ENCODE measurements at places on chromosomes 5 and 9.
A peak's percentile ranks its signal among the peaks of the same experiment; 100 is the strongest.

DNA sequence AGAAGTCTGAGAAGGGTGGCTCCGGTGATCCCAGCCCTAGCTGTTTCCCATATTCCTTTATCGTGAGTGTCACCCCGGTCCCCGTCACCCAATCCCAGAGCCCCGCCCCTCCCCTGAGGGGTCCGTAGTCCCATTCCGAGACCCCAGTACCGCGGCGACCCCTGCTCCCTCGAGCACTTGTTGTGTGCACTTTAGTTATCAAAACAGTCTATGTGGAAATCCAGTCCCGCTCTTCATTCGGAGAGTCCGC, 223 bp downstream of the LRSAM1 start:
- no peak for DNase-seq

DNA sequence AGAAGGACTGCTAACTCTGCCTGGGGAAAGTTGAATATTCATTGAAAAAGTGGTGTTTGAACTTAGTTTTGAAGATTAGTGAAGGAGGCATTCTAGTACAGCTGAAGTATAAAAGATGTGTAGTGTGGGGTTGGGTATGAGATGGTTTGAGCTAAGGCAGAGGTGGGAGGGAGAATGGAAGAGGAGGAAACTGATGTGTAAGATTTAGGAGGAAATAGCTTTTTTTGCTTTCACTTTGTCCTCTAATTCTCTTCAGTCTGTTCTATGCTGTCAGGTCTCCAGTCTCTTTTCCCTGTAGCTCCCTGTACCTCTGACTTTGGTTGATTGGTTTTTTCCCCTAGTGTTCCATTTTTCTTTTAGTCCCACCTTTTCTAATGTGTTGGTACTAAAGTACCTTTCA, 9.0 kb downstream of the CREBRF start:
- no peak for DNase-seq

DNA sequence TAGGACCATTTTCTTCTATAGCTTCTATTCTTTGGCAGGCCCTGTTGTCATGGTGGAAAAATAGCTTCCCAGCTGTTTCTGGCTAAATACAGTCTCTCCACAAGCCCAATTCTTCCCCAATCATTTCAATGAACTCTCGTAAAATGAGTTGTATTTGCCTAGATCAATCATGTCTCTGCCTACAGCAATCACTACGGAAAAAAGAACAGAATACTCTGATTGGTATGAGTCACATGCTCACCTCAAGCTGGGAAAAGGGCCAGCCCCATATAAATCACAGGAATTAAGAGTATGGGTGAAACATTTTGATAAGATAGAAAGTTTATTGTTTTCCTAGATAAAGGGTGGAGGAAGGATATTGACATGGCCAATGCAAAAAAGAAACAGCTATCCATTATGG, 711.4 kb downstream of the EFNA5 start:
- DNase-seq: no peak

- DNase-seq: no peak
These were observed 19.5 kb downstream of the THBS4 start for GRCh38 chr5:80054682-80055081.

GRCh38 chr5:179409806-179410205, 64.5 kb upstream of the ADAMTS2 start:
- no peak for DNase-seq

DNA sequence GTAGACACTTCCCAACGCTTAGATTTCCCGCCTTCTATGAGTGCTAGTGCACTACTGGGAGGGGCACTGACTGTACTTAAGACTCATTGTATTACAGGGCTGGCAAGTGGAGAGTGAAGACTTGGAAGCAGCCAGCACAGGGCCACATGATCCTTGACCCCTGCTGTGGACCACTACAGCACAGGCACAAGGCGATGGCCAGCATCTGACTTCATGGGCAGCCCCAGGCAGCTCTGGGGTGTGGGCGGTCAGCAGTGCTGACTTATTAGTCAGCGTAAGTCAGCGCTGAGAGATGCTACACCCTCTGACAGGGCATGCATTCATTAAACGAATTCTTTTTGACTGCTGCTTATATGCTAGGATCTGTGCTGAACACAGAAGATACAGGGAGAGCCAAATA, 9.3 kb downstream of the SLC46A2 start:
- DNase-seq: no peak

DNA sequence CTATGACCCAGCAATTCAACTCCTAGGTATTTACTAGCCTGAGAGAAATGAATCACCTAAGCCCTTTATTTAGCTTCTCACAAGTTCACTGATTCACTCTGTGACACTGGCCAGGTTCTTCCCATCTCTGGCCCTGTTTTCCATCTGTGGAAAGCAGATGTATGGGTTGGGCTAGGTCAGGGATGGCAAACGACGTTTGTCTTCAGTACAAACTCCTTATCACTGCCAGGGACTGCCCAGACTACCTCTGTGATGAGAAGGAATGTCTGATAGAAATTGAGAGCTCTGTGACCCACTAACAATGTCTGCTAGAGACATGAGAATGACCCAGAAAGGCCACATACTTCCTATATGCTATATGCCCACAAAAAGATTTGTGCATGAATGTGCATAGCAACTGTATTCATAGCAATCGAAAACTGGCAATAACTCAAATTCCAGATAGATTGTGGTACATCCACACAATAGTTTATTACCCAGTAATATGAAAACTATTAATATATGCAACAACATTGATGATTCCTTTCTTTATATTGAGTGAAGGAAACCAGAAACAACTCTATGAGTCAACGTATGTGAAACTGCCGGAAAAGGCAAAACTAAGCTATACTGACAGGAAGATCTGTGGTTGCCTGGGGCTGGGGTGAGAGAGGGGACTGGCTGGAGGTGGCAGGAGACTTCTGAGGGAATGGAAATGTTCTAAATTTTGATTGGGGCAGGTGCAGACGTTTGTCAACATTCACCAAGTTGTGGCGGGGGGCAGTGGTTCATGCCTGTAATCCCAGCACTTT, 32.0 kb upstream of the ADAM19 start:
- no peak for DNase-seq

GRCh38 chr9:34291423-34291822, 37.6 kb downstream of the KIF24 start:
- DNase-seq: no peak

GRCh38 chr9:113593682-113594281, 130.3 kb downstream of the RGS3 start:
- DNase-seq: peak; percentile 97

DNA sequence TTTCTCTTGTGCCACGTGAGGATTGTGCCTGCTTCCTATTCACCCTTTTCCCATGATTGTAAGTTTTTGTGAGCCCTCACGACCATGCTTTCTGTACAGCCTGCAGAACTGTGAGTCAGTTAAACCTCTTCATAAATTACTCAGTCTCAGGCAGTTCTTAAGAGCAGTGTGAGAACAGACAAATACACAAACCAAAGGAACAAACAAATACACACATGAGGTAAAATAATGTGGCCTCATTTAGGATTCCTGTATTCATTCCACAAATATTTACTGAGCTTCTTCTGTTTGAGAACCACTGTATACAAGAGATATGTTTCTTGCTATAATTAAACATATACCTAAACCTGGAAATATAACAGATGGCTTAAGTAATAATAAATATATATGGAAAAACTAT, 760.3 kb downstream of the CDH9 start:
- no peak for DNase-seq

- DNase-seq: no peak
These were observed 110.5 kb downstream of the SNX18 start for GRCh38 chr5:54628050-54628449.

GRCh38 chr9:86722706-86723075, 224.6 kb downstream of the GAS1 start:
- no peak for DNase-seq

- DNase-seq: no peak
These were observed 99.8 kb downstream of the TENT4A start for GRCh38 chr5:6812800-6813731.

- DNase-seq: no peak
These were observed 20.9 kb upstream of the SPARC start for GRCh38 chr5:151707567-151707966.

- DNase-seq: peak; percentile 98
These were observed at the start of the genes ABHD17B and C9orf85 for GRCh38 chr9:71911061-71911907. Gene ABHD17B (minus strand): TSS chr9:71911193. CDS start chr9:71875080, 36,113 bp downstream. Gene C9orf85 (plus strand): TSS chr9:71911639. CDS start chr9:71911735, 96 bp downstream.

DNA sequence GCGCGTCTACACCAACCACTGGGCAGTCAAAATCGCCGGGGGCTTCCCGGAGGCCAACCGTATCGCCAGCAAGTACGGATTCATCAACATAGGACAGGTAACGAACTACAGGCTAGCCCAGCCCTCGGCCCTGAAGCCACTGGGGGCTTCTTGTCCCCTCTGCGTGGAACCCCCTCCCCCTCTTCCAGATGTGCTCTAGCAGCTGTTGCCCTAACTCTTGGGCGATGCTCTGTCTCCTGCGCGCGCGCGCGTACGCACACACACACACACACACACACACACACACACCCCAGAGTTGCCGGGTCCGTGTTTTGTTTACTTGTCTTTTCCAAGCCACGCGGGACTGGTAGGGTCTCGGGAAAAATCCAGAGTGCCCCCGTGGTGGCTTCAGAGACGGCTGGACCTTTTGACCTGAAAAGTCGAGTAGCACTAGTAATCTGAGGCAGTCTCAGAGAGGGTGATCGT, 836 bp downstream of the PCSK5 start:
- DNase-seq: no peak

GRCh38 chr9:123511326-123512277, 155.6 kb downstream of the CRB2 start:
- DNase-seq: no peak

- DNase-seq: no peak
These were observed 19.4 kb downstream of the ABO start for GRCh38 chr9:133255371-133256135.

DNA sequence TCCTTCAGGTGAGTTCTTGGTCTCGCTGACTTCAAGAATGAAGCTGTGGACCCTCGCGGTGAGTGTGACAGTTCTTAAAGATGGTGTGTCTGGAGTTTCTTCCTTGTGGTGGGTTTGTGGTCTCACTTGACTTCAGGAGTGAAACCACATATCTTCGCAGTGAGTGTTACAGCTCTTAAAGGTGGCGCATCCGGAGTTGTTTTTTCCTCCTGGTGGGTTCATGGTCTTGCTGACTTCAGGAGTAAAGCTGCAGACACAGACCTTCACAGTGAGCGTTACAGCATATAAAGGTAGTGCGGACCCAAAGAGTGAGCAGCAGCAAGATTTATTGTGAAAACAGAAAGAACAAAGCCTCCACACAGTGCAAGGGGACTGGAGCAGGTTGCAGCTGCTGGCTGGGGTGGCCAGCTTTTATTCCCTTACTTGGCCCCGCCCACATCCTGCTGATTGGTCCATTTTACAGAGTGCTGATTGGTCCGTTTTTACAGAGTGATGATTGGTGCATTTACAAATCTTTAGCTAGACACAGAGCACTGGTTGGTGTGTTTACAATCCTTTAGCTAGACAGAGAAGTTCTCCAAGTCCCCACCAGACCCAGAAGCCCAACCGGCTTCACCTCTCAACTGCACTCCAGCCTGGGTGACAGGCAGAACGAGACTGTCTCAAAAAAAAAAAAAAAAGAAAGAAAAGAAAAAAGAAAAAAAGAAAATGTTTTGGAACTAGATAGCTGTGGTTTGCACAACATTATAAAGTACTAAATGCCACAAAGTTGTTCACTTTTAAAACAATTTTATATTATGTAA, 9.1 kb upstream of the ERMP1 start:
- DNase-seq: no peak

DNA sequence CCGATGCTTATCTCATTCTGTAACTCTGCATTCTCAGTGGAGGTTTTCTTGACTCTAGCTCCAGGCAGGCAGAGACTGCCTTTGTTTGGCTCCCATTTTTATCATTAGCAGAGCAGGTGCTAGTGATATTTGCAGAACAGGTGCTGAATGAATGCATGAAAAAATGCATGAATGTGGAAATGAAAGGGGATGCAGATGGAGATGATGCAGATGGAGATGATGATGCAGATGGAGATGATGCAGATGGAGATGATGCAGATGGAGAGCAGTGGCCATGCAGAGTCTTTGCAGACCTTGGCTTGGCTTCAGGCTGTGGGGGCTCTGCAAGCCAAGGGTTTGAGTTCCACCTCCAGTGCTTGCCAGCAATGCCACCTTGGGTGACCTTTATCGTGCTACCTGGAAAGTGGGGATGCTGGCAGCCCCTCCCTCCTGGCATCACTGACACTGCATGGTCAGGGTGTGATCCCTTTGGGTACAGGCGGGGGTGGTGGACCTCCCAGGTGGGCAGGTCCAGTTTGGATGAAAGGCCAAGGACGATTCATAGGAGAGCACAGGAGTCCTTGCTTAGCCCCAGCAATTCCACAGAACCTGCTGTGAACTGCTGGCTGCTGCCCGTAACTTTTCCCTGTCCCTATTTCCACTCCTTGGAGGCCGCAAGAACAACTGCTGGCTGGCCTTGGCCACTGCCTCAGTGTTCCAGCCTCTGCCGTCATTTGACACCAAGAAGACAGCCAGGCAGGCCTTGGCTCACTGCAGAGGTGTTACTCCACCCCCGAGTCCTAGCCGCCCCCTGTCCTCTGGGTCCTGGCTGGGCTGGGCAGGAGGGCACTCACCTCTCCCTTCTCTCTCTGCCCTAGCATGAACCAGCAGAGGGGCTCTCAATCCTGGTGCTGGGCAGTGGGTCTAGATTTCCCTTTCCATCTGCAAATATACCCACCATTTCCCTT, 33.0 kb downstream of the ERGIC1 start:
- peak; percentile 64 for DNase-seq

- no peak for DNase-seq
These were observed 33.4 kb upstream of the NR3C1 start for GRCh38 chr5:143436871-143437270.

- DNase-seq: no peak
These were observed 69.8 kb downstream of the ESM1 start for GRCh38 chr5:54915466-54916027.

- DNase-seq: no peak
These were observed 50.7 kb downstream of the CFAP95 start for GRCh38 chr9:69871118-69871834.

DNA sequence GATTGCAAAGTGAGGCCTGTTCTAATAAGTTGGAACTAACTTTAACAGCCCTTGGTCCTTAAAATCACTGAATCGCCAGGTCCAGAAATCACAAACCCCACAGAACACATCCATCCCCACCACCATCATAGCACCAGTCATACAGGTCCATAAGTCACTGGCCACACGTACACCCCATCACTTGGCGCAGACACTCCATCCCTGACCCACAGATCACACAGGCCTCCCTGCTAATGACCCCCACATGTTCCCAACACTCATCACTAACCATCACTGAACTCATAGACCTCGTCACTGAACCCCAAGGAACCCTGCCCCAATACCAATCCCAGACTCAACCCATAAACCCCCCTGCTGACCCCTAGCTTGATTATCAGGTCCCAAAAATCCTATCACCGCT, 41.2 kb upstream of the ZNF300 start:
- no peak for DNase-seq

GRCh38 chr5:60488466-60489130, 211.4 kb downstream of the DEPDC1B start:
- no peak for DNase-seq
